ENCODE measurements at places on chromosomes 1 and 21.

DNA sequence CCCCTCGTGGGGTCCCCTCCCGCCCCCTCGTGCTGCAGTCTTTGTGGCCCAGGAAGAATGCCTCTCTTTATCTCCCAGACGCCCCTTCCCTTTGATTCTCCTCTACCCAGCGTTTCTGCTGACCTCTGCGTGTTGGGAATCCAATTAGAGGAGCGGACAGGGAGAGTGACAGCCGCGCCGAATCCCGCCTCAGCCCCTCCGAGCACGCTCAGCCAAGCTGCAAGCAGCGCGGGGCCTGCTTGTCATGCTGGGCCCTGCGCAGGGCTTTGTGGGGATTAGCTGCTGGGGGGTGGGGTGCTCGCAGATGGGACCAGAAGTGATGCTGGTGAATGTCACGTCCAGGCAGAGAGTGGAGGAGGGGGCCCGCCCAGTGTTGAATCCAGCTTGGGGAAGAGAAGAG lies 91.1 kb downstream of the EPHB2 start:
- no peak for DNase-seq

- no peak for DNase-seq
Observed at GRCh38 chr1:61445269-61445825, 279.6 kb downstream of the TM2D1 start.

- no peak for DNase-seq
Observed at GRCh38 chr1:113999799-114000198, 20.5 kb downstream of the OLFML3 start.

GRCh38 chr1:46393510-46393909 lies 607 bp upstream of the FAAH start:
- no peak for DNase-seq

GRCh38 chr21:29436143-29436542 lies 137.4 kb downstream of the BACH1 start:
- no peak for DNase-seq

DNA sequence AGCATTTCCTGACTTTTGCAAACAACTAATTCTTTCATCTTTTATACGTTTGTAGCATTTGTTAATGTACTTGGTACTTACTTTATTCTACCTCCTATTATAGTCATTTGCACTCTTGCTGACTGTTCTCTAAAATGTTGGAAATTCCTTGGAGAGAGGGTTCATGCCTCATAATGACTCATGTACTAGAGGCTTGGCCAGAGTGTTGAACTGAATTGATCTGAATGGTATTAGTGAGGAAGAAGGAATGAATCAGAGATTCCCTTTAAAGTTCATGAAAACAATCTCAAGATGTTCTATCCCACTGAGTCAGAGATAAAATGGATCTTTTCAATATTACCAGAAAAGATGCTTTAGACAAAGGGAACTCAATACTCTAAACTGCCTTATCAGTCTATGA lies 383.4 kb downstream of the SEC16B start:
- DNase-seq, result no peak

DNA sequence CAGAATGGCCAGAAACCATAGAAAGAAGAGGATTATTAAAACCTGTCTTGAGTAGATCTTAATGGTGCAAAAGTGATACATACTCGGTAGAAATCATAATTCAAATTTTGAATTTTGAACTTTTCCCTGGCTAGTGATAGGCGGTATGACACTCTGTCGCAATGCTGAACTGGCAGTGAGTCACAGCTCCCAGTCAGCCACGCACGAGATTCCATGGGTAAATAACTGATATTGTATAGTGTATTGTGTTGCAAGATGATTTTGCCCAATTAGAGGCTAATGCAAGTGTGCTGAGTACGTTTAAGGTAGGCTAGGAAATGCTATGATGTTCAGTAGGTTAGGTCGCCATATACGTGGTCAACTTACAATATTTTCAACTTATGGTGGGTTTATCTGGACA lies 207.0 kb downstream of the SIPA1L2 start:
- no peak for DNase-seq

DNA sequence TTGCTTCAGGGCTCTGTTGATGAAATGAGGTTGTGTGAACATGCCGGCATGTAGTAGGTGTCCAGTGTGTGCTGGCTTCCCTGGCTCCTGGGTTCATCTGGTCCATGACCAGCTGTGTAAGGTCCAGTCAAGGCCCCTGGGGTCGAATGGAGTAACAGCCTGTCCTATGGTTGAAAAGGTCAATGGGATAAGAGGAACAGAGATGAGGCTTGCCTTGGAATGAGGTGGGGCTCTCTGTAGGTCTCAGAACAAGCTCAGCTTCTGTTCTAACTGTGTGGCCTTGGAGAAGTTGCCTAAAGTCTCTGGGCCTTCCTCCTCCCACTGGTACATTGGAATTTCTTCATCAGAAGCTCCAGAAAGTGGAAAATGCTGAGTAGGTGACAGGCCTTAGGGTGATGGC lies 26.6 kb downstream of the RPS6KA1 start:
- no peak for DNase-seq

GRCh38 chr1:37807220-37807554 lies 403 bp upstream of the C1orf122 start:
- DNase-seq, result no peak

DNA sequence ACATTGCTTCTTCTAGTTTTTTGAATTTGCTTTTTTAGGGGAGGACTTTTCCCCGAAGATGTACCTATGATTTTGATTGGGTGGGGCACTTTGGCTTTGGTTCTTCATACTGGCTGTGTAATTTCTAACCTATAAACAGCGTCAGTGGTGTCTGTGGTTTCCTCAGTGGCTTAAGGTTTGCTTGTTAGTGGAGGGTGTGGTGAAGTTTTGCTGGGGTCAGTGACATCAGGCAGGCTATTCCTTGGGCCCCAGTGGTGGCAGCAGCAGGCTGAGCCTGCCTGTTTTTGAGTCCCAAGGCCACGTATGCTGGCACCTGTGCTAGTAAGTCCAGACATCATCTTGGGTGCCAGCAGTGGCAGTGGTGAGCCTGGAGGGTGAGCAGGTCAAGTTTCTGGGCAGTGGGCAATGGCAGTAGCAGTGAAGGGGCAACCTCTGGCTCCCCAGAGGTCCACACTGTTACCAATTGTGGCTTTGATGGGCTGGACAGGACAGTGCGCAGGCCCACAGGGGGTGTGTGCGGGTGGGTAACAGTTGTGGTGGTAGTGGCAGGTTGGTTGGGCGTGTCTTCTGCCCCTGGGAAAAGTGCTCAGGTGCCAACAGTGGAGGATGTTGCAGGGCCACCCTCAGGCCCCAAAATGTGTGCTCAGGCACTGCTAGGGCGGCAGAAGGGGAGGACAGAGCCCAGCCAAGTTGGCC lies 54.9 kb upstream of the B3GALT2 start:
- no peak for DNase-seq

DNA sequence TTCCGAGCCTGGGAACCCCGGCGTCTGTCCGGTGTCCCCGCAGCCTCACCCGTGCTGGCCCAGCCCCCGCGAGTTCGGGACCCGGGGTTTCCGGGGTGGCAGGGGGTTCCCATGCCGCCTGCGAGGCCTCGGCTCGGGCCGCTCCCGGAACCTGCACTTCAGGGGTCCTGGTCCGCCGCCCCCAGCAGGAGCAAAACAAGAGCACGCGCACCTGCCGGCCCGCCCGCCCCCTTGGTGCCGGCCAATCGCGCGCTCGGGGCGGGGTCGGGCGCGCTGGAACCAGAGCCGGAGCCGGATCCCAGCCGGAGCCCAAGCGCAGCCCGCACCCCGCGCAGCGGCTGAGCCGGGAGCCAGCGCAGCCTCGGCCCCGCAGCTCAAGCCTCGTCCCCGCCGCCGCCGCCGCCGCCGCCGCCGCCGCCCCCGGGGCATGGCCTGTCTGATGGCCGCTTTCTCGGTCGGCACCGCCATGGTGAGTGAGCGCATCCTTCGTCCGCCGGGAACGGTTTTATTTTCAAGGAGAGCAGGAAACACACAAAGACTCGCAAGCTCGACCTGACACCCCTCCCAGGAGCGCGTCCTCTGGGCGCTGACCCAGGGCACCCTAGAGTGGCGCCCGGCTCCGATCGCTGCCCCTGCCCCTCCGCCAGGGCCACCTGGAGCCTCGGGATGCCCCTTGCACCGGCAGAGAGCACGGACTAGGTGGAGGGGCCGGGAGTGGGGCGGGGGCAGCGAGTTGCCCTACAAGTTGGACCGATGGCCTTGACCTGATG lies at the start of gene ABCG1:
TSS of gene ABCG1 (plus strand) at position 305 of the 770 bp plus-strand sequence. CDS start at position 428, 123 bp downstream.
- DNase-seq, result peak; percentile 45

DNA sequence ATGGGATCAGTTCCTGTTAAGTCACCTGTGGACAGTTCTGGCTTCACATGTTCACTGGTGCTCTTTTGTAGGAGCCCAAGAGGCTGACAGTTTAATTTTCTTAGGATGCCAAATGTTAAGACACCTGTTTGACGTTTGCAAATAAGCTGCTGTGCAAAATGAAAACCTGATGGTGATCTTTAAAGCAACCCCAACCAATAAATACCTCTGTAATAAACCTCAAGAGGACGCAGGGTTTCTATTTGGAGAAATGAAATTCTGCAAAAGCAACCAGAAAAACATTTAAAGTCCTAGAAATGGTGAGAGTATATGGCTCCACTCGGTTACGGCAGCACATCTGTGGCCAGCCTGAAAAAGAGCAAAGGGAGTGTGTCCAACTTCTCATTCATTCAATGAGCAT lies 5.7 kb upstream of the RHEX start:
- no peak for DNase-seq

GRCh38 chr1:66848193-66848592 lies 47.1 kb upstream of the INSL5 start:
- no peak for DNase-seq

DNA sequence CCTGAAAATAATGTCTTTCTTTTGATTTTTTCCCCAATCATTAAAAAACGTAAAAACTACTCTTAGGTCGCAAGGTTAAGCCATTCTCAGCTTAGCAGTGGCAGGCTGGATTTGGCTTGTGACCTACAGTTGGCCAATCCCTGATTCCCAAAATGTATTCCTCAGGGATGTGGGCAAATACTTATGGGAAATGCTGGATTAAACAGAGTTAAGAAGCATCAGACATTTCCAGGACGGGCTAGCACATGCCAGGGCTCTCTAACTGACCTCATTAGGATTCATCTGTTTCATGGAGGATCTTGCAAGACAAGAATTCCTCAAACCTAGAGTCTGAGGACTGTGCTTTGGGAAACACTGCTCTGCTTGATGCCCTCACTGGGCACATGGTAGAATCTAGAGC lies 982 bp upstream of the IL24 start:
- no peak for DNase-seq

- no peak for DNase-seq
Observed at GRCh38 chr1:20136249-20136648, 2.9 kb upstream of the PLA2G2F start.

DNA sequence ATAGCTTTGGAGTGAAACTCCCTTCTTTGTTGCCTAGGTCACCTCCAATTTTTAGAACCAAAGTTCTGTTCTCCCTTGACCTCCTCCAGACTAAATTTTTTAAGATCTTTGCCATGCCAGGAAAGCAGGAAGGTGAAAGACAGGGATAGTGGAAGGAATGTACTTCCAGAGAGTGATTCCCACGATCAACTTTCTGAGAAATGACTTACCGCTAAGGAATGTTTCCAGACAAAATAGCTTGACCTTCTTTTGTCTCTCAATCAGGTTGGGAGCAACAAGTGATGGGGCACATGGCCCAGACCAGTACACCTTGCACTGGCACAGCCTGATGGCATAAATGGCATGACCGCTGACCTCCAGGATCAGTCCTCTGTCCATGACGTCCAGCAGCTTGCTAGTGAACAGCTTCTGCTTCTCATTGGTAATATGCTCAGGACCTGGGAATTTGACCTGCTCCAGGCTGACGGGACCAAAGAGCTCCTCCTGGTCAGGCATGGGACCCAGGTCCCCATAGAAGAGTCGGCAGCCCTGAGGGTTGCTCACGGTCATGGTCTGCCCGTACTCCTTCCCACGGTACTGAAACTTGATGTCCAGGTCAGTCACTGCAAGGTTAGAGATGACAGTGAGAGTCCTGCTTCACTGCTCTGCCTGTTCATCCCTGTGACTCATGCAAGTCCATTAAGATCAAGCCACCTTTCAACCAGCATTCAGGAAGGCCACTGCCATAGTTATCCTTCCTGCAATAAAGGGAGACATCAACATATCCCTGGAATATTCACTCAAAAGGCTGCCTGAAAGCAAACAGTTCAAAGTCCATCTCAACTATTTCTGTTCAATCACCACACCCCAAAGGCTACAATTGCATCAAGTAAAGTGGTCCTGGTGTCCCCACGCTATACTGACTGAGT lies 6.2 kb upstream of the C1orf74 start:
- no peak for DNase-seq

DNA sequence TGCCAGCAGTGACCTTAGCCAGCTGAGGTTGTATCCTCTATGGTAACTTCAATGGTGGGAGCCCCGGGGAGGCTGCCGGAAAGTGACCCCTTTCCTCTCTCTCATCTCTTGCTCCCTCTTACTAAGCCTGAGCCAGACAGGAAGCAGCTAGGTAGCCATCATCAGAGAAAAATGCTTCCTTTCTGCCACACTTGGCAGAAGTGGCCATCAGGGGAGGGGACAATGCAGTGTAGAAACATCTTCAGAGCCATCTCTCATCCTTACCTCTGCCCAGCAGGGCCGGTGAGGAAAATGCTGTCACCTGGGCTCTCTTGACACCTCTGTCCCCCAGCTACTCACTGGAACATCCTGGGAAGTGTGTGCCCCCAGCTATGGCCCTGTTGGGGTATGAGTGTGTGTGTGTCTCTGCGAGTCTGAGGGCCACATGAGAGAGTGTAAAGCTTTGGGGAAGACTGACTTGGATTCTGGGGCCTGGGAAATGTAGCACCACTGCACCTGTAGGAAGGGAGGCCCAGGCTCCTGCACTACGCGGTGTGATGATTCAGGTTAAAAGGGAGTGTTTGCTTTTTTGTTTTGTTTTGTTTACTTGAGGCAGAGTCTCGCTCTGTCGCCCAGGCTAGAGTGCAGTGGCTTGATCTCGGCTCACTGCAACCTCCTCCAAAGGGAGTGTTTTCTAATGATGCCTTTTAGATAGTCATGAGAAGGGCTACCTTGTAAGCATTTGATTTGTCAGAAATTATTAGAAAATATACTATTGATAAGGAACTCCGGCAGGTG lies 48.7 kb upstream of the CNTN2 start:
- no peak for DNase-seq

- DNase-seq, result no peak
Observed at GRCh38 chr1:24426744-24427544, 11.3 kb downstream of the NIPAL3 start.

GRCh38 chr1:168832661-168833060 lies 103.7 kb upstream of the DPT start:
- no peak for DNase-seq

GRCh38 chr1:241520080-241520465 lies 518 bp upstream of the FH start:
- no peak for DNase-seq

DNA sequence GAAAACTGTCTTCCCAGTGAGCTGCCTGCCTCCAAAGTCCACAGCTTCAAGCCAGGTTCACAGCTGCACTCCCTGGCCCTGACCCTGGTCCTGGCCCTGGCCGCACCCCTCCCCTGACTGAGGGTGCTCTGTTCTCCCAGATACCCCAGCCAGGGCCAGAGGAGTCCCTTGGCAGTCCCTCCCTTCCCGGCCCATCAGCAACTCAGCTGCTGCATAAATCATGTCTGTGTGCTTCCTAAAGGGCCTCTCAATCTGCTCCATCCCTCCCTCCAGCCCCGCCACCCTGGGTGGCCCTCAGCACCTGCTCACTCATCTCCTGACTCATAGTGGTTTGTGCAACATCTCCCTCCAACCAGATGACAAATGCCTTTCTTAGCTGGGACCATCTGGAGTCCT lies 24.8 kb upstream of the C1orf174 start:
- no peak for DNase-seq

GRCh38 chr1:182600745-182601415 lies 3.3 kb downstream of the RGS16 start:
- no peak for DNase-seq

GRCh38 chr1:180154003-180154324 lies 705 bp upstream of the QSOX1 start:
- DNase-seq, result no peak

All from stimulated activated CD4-positive, alpha-beta T cell treated with anti-CD3 and anti-CD28 coated beads, Interleukin-12 subunit alpha, Interleukin-12 subunit beta, amount 100 ng/mL, for 24 hours (primary cell).